Effector CD8-positive, alpha-beta T cell (primary cell): ENCODE measurements at places on chromosomes 5 and 9.

- DNase-seq: no peak
Observed at GRCh38 chr9:102428305-102428704, 566.8 kb upstream of the CYLC2 start.

- peak; percentile 70 for DNase-seq
Observed at GRCh38 chr9:128702445-128702948, at the start of gene PKN3. Gene PKN3 (plus strand): TSS chr9:128702503. CDS start chr9:128702916, 413 bp downstream.

DNA sequence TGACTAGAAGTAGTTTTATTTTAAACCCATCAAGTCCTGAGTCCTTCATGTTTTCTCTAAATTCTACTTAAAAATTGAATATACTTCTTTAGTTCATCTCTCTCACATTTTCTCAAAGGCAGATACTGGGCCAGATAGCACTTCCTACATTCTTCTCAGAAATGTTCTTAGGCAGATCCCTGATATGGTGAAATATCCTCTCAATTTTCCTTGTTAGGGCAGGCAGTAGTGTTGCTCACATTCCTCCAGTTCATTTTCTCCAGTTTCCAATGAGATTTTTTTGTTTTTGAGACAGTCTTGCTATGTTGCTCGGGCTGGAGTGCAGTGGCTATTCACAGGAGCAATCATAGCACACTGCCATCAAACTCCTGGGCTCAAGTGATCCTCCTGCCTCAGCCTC is 5.7 kb downstream of the GCNT1 start:
- DNase-seq: no peak

DNA sequence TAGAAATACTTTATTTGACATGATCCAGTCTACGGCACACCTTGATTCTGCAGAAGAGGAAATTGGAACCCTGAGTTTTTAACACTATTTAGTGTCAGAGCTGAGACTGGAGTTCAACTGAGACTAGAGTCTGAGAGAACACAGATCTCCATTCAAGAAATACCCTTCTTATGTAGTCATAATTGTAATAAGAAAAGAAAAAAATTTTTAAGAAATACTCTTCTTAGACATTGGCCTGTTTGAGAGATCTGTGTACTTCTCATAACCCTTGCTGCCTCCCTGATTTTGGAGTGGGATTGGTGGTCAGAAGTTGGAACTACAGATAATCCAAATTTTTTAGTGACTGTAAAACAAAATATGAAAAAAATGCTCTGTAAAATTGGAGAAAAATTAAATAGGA is 253.4 kb downstream of the ARRDC3 start:
- DNase-seq: no peak

- DNase-seq: no peak
Observed at GRCh38 chr5:155651-156410, 35.5 kb upstream of the LRRC14B start.

- no peak for DNase-seq
Observed at GRCh38 chr5:16934677-16935153, 1.4 kb downstream of the MYO10 start.

DNA sequence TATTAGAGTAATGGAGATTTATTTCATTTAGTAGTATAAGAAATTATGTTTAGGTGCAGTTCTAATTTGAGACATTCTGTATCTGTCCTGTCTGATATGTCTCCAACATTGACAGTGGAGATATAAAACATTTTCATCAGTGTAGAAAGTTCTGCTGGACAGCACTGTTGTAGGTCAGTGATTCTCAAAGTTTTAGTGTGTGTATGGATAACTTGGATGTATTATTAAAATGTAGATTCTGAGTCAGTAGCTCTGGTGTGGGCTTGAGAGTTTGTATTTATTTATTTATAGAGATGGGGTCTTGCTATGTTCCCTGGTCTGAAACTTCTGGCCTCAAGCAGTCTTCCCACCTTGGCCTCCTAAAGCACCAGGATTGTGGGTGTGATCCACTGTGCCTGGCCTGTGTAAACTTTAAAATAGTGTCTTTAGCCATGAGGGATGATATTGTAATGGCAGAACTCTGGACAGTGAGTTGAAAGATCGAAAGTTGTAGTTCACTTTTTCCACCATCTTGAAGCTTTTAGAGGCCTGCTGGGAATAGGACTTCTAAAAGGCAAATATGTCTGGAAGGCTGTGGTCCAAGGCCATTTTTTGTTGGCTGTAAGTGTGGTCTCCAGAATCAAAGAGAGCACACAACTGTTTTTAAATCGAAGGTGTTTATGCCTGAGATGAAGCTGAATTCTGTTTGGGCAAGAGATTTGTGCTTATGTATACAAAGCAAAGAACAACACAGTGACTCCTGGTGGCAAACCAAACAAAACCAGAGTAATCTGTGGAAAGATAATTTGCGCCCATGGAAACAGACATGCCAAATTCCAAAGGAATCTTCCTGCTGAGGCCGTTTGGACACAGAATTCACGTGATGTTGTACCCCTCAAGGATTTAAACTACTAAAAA is 12.4 kb downstream of the UBAP1 start:
- DNase-seq: no peak

DNA sequence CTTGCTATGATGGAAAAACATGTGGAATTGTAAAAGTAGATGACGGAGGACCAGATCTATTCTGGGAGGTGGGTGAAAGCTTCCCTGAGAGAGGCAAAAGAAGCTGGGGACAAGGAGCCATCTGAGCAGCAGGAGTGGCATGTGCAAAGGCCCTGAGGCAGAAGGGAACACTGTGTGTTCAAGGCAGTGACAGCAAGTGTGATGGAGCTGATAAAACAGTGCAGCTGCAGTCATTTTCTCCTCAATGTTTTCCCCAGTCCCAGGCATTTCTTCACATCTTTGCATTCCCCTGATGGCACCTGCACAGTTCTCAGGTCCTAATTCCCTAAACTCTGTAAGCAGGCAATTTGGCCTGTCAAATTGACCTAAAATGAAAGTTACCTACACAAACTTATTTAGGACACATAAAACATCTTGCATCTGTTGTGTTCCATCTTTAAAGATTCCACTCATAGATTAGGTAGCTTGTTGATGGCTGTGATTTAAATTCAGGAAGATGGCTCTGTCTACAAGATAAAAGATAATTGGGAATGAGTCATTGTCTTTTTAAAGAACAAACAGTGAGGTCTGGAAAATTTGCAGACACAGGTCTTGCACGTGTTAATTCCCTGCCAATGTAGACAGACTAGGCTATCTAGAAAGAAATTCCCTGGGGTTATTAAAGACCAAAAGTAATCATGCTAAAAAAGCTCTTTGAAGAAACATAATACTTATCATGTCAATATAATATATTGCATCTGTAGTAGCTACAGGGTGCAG is 289.6 kb upstream of the SGCD start:
- no peak for DNase-seq

DNA sequence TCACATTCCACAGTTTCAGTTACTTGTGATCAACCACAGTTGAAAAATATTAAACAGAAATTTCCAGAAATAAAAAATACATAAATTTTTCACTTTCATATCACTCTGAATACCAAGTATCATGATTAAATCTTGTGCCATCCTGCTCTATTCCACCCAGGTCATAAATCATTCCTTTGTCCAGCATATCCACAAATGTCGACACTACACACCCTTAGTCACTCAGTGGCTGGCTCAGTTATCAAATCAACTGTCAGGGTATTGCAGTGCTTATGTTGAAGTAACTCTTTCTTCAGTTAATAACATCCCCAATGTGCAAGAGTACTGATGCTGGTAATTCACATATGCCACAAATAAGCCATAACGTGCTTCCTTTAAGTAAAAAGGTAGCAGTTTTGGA is 115.7 kb downstream of the FBXL17 start:
- no peak for DNase-seq

- no peak for DNase-seq
Observed at GRCh38 chr5:1658665-1659064, 134.9 kb upstream of the LPCAT1 start.

GRCh38 chr5:54551926-54552325 is 34.4 kb downstream of the SNX18 start:
- no peak for DNase-seq

GRCh38 chr5:5480481-5481111 is 58.1 kb downstream of the ICE1 start:
- DNase-seq: no peak

- DNase-seq: no peak
Observed at GRCh38 chr5:112163435-112163834, 255.6 kb downstream of the EPB41L4A start.

DNA sequence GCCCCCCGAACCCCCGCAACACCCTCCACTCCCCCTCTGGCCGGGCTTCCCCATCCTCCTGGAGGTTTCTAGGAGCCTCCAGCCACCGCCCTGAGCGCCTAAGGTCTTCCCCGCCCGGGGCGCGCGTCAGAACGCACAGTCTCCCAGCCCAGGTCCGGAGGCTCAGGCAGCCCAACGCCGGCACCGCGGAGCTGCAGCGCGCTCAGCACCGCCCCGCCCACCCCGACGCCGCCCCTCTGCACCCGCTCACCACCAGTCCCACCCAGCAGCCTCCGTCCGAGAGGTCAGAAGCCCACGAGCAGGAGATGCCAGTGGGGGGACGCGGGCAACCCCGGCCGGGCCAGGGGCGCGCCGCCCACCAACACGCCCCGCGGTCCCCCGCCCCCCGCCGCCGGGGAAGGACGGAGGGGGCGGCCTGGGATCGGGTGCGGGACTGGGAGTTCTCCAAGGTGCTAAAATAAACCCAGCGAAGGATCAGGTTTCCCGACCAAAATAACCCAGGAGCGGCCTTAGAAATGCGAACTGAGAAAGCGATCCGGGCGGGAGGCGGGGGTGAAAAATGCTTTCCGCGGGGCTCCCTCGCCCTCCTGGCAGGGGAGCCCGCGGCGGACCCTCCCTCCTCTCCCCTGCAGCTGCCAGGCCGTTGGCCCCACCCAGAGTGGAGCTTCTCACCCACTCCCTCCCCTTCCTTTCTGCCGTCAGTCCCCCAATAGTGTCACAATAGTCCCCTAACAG is 6.5 kb upstream of the FAM78A start:
- no peak for DNase-seq

DNA sequence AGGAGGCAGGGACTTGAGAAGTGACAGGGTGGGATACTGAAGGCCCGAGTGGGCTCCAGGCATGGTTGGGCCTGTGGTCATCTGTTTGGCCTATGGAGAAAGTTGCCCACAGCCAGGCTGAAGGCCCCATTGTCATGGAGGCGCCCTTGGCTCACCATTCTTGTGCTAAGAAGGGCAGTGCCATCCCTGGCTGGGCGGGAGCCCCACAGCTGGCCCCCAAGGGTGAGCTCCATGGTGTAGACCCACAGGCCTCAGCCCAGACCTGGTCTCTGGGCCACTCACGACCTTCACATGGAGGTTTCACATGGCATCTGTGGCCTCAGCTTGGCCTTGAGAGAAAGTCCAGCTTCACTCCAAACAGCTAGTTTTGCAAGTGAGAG is 34.3 kb upstream of the PRDM12 start:
- DNase-seq: no peak

GRCh38 chr9:137074657-137075274 is 2.6 kb upstream of the UAP1L1 start:
- no peak for DNase-seq

DNA sequence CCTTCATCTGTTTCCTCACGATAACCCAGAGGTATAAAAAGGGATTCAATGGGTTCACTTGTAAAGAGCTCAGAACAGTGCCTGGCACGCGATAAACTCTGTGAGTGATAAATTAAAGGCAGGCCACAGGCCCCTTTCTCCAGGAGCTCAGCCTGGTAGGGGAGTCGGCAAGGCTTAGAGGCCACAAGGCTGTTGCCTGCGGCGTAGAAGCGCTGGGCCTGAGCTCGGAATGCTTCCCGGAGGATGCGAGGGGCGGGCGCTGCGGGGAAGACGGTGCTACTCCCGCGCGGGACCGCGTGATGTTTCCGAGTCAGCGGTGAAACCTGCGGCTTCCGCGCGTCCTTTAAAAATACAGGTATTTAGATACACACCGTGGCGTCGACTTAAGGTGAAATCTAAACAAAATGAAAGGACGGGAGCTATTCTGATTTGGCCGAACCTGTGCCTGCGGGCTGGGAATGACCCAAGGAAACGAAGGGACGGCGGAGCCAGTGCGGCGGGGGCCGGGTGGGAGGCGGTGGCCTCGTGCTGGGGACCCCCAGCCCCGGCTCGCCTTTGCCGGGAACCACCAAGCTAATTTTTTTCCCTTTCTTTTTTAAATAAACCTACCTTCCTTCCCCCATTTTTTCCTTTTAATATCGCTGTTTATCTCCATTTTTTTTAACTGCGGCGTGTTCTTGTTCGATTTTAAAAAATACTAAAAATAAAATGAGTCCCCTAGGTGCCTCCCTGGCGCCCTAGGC is 6.2 kb downstream of the NKX2-5 start:
- no peak for DNase-seq

GRCh38 chr9:69861011-69861410 is 40.4 kb downstream of the CFAP95 start:
- DNase-seq: no peak

- DNase-seq: no peak
Observed at GRCh38 chr9:87886933-87887505, 4.3 kb downstream of the SPATA31E1 start.

DNA sequence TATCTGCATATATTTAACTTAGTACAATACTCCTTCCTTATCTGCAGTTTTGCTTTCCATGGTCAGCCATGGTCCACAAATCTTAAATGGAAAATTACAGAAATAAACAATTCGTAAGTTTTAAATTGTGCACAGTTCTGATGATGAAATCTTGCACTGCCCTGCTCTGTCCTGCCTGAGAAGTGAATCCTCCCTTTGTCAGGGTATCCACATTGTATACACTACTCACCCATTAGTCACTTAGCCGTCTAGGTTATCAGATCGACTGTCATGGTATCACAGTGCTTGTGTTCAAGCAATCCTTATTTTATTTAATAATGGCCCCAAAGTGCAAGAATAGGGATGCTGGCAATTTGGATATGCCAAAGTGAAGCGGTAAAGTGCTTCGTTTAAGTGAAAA is 8.3 kb upstream of the YTHDC2 start:
- DNase-seq: no peak

DNA sequence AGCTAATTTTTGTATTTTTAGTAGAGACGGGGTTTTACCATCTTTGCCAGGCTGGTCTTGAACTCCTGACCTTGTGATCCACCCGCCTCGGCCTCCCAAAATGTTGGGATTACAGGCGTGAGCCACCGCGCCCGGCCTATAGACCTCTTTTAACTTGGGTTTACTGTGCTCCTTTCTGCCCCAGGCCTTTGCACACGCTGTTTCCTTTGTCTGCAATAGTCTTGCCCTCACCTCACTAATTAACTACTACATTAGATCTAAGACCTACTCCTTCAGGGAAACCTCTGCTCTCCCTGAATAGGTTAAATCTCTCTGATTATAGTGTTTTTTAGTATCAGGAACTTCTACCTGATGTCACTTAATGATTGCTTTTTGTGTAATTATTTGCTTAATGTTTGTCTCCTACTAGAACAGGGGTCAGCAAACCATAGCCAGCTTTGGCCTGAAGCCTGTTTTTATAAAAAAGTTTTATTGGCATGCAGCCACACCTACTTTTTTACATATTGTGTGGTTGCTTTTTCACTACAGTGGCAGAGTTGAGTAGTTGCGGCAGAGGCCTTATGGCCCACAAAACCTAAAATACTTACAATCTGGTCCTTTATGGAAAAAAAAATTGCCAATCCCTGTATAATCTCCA is 31.2 kb upstream of the TLE1 start:
- DNase-seq: no peak

GRCh38 chr5:77882670-77883257 is 106.6 kb upstream of the TBCA start:
- no peak for DNase-seq
